Uterine smooth muscle cell (primary cell): ENCODE measurements at places on chromosomes 6 and 20. TPM values are rescaled to one million over a fixed set of nuclear protein-coding genes. Genes with fewer than 3 reads are reported as not detected.

LAMA4 gene
- 105 and 276 TPM in 2 replicates for total RNA-seq

STX7 gene
- 46.9 and 57.2 TPM in 2 replicates for total RNA-seq

GNMT gene
- total RNA-seq = 0.25 TPM in 1 of 2 replicates, not detected in the other

ARMC12 gene
- total RNA-seq = 0.22 and 0.25 TPM in 2 replicates

PI16 gene
- total RNA-seq = 0.11 and 0.75 TPM in 2 replicates

SLC44A4 gene
- total RNA-seq = 0.25 TPM in 1 of 2 replicates, not detected in the other

RBBP9 gene
- total RNA-seq = 16.2 and 24.9 TPM in 2 replicates
